Activated T-helper 2 cell treated with anti-CD3 and anti-CD28 coated beads, Interferon-gamma antibody, Interleukin-2, Interleukin-4, amounts not matched to agents 10 μg/mL and 5 μg/mL and 100 μg/mL, durations not matched to agents 14 hours and 24 hours and 36 hours (primary cell): ENCODE measurements at places on chromosomes 2 and 18. TPM values are rescaled to one million over a fixed set of nuclear protein-coding genes. Genes with fewer than 3 reads are reported as not detected.

The PIEZO2 gene
- not detected in 2 replicates for total RNA-seq

The DSG2 gene
- total RNA-seq = 1.4 and 1.7 TPM in 2 replicates

The RAB6C gene
- not detected in 2 replicates for total RNA-seq

The SLC38A11 gene
- not detected in 2 replicates for total RNA-seq

The CTDP1 gene
- 42.0 and 43.3 TPM in 2 replicates for total RNA-seq

The ANKRD30BL gene
- total RNA-seq = not detected in 2 replicates

The RAD51AP2 gene
- not detected in 2 replicates for total RNA-seq

The PLCD4 gene
- total RNA-seq = 0.18 and 0.23 TPM in 2 replicates

GRCh38 chr18:22494771-22495170 lies 77.1 kb upstream of the CTAGE1 start:
- DNase-seq = no peak

- DNase-seq = no peak
These were observed 806.3 kb upstream of the GCFC2 start for GRCh38 chr2:76516861-76517573.

GRCh38 chr2:158610059-158610458 lies 153.3 kb downstream of the PKP4 start:
- no peak for DNase-seq

GRCh38 chr2:5538772-5539171 lies 153.4 kb upstream of the SOX11 start:
- no peak for DNase-seq

- DNase-seq = no peak
These were observed 20.4 kb downstream of the KDSR start for GRCh38 chr18:63346480-63347183.

- no peak for DNase-seq
These were observed 134.2 kb upstream of the HNRNPA3 start for GRCh38 chr2:177078416-177078815.

- no peak for DNase-seq
These were observed 22.4 kb downstream of the ITSN2 start for GRCh38 chr2:24337890-24338289.

DNA sequence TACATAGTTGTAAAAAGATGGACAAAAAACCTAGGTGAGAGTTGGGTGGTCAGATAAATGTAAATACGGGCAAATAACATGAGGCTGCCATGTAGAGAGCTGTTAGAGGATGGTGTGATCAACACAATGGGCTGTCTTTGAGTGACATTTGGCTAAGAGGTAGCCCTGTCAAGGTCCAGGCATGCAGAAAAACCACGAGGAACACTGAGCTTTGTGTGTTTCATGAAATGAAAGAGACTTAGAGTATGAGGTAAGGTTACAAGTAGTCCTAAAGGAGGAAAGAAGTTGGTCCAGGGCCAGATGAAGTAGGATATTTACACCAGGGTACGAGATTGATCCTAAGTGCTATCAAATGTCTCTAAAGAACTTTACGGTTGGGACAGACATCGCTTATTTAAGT lies 160.9 kb downstream of the RDH14 start:
- no peak for DNase-seq

DNA sequence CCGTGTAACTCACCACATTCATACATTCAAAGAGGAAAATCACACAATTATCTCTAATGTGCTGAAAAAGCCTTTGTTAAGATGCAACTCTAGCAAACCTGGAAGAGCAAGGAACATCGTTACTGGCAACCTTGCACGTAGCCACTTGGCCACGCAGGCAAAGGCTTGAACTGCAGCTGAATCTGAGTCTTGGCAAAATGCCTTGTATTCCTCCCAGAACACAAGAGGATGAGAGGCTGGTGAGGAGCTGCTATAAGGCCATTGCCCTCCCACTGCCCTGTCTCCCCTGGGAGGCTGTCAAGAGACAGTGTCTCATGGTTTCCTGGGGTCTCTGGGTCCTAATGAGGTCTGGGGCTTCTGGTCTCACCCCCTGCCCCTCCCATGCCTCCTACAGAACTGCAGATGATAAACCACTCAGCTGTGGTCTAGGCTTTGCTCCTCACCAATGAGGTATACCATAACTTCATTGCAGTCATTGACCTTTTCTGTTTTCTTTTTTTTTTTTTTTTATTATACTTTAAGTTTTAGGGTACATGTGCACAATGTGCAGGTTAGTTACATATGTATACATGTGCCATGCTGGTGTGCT lies 141.4 kb downstream of the SPP2 start:
- DNase-seq = no peak

GRCh38 chr18:68152770-68153169 lies 562.1 kb downstream of the TMX3 start:
- DNase-seq = no peak
